ENCODE measurements at places on chromosomes 11 and 22. TPM values are rescaled to one million over a fixed set of nuclear protein-coding genes. Genes with fewer than 3 reads are reported as not detected.

SHISA8 gene
- total RNA-seq, result 0.34 TPM

- no peak for DNase-seq
These were observed 51.0 kb upstream of the IGLL5 start for GRCh38 chr22:22836635-22837034.

PITPNB gene
- 56.3 TPM for total RNA-seq

PANX2 gene
- not detected for total RNA-seq

All from naive thymus-derived CD4-positive, alpha-beta T cell (primary cell).